ENCODE measurements at places on chromosomes 3 and 15. TPM values are rescaled to one million over a fixed set of nuclear protein-coding genes. Genes with fewer than 3 reads are reported as not detected.

DENND4A gene
- 25.6 TPM for total RNA-seq

FMN1 gene
- total RNA-seq: 26.9 TPM

INAFM2 gene
- total RNA-seq: 63.8 TPM

UMPS gene
- 20.8 TPM for total RNA-seq

- no peak overlapping the region for H3K4me3 ChIP-seq
- H3K4me1 ChIP-seq: no peaks in the 10 kb centered on the region
- DNase-seq: no peak
- no peaks in the 10 kb centered on the region for H3K27me3 ChIP-seq
These were observed 16.1 kb upstream of the AGBL1 start for GRCh38 chr15:86063356-86064095.

DNA sequence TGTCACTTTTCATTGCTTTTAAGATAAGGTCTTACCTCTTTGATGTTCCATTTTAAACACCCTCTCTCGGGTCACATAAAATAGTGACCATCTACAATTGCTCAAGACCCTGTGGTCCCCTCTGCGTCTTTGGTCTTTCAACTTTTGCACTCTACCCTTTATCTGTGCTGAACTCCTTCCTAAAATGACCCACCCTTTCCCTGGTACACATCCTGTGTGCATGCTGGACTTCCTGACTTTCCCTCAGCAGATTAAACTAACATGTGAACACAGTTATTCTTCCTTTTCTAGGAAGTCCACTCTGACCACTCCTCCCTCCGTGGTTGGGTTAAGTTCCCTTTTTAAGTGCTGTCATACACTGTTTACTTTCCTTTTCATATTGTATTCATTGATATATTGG, 414.2 kb downstream of the GABRB3 start:
- no peaks in the 10 kb centered on the region for H3K27me3 ChIP-seq
- H3K36me3 ChIP-seq: no peaks in the 10 kb centered on the region
- no peaks in the 10 kb centered on the region for H3K4me1 ChIP-seq
- no peak overlapping the region for H3K4me3 ChIP-seq
- no peak for DNase-seq

FGF12 gene
- total RNA-seq: 1.5 TPM

DNA sequence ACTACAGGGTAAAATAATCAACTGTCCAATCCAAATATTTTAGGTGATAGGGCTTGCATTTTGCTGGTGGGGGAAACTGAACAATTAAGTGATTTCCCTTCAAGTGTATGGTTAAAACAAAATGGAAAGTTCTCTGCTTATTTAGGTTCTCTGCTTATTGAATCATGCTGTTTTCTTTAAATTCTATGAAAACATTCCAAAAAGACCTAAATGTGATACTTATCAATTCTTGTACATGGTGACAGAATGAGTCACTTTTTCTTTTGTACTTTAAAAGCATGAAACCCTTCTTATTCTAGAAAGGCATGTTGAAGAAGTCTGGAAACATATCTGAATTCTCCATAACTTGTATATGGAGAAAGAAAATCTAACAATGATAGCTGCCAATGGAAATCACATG, 192.6 kb downstream of the FMN1 start:
- H3K27ac ChIP-seq: no peak overlapping the region
- no peaks in the 10 kb centered on the region for H3K36me3 ChIP-seq
- H3K4me1 ChIP-seq: no peaks in the 10 kb centered on the region
- DNase-seq: no peak

DNA sequence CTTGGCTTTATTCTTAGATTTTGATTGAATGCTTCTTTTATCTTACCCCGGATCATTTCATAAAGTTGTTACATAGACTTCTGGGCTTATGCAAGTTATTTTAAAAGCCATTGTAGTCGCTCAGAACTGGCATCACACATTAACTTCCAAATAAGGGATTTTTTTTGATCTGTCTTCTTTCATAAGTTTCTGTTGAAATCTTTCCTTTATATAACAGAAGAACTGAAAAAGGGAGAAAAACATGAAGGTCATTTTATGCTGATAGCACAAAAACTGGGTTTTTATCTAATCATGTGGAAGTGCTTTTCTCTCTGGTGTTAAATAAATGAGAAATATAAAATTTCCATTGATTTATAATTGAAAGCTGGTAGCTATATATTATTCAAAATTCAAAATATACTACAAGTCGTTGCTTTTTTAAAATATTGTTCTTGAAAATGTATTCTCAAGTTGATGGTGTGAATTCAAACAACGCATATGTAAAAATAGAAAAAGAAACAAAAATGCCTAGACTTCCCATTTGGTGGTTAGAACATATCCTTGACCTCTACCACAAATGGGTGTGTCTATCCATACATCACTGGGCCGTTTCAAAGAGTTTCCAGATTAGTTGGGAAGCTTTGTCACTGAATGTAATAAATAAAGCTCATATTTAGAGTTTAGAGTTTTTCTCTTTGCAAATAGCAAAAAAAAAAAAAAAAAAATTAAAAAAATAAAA, 258.3 kb upstream of the ZPLD1 start:
- no peak for DNase-seq
- H3K36me3 ChIP-seq: no peaks in the 10 kb centered on the region
- H3K27ac ChIP-seq: peak overlapping the region; percentile 22
- no peaks in the 10 kb centered on the region for H3K27me3 ChIP-seq

- H3K27me3 ChIP-seq: no peaks in the 10 kb centered on the region
- H3K27ac ChIP-seq: no peak overlapping the region
- DNase-seq: no peak
- H3K36me3 ChIP-seq: no peaks in the 10 kb centered on the region
- no peak overlapping the region for H3K4me3 ChIP-seq
- H3K4me1 ChIP-seq: no peaks in the 10 kb centered on the region
These were observed 32.9 kb downstream of the MEGF11 start for GRCh38 chr15:66220601-66221000.

SLCO2A1 gene
- total RNA-seq: 115 TPM

- H3K36me3 ChIP-seq: no peaks in the 10 kb centered on the region
- H3K27ac ChIP-seq: no peak overlapping the region
- H3K27me3 ChIP-seq: peaks cover 7% of the 10 kb centered on the region
- DNase-seq: no peak
- peak overlapping the region; percentile 94 for H3K4me3 ChIP-seq
- peaks cover 31% of the 10 kb centered on the region for H3K4me1 ChIP-seq
These were observed 1.5 kb downstream of the ITPKA start for GRCh38 chr15:41494922-41495735.

POU1F1 gene
- not detected for total RNA-seq

- DNase-seq: no peak
- no peak overlapping the region for H3K27ac ChIP-seq
- no peak overlapping the region for H3K4me3 ChIP-seq
- H3K4me1 ChIP-seq: no peaks in the 10 kb centered on the region
These were observed 425.1 kb upstream of the NECTIN3 start for GRCh38 chr3:110646496-110646895.

DNA sequence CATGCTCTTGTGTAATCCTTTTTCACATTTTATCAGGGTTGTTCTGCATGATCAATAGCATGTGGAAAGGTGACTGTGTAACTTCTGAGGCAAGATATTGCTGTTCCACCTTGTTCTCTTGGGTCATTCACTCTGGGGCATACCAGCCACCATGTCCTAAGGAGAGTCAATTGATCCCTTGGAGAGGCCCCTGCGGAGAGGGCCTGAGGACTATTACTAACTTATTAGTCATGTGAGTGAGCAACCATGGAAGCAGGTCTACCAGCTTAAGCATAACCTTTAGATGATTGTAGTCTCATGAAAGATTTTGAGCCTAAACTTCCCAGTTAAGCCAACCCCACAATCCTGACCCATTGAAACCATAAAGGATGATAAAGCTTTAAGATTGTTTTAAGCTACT, 22.0 kb upstream of the COL6A5 start:
- no peak overlapping the region for H3K27ac ChIP-seq
- no peaks in the 10 kb centered on the region for H3K36me3 ChIP-seq
- no peak overlapping the region for H3K4me3 ChIP-seq
- no peaks in the 10 kb centered on the region for H3K27me3 ChIP-seq
- no peak for DNase-seq

WWTR1 gene
- 135 TPM for total RNA-seq

DNA sequence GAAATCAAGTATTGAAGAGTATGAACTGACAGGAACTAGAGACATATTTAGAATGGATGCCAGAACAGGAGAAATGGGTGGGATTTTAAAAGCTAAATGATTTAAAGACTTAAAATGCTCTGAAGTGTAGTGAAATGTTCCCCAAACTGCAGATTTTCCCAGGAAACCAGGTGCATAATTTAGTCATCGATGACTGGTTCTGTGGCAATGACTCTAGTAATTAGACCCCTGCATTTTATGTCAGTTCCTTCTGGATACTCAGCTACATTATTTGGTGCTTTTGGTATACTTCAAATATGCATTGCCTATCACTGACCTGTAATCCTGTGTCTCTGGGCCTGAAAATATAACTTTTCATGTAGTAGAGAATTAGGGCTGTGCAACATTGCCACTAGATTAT, 16.8 kb downstream of the AGTR1 start:
- H3K4me1 ChIP-seq: no peaks in the 10 kb centered on the region
- no peaks in the 10 kb centered on the region for H3K27me3 ChIP-seq
- no peak overlapping the region for H3K27ac ChIP-seq
- no peak overlapping the region for H3K4me3 ChIP-seq
- no peaks in the 10 kb centered on the region for H3K36me3 ChIP-seq

All from thoracic aorta (tissue), 2 donors.